ENCODE measurements at places on chromosomes 3 and 15.

DNA sequence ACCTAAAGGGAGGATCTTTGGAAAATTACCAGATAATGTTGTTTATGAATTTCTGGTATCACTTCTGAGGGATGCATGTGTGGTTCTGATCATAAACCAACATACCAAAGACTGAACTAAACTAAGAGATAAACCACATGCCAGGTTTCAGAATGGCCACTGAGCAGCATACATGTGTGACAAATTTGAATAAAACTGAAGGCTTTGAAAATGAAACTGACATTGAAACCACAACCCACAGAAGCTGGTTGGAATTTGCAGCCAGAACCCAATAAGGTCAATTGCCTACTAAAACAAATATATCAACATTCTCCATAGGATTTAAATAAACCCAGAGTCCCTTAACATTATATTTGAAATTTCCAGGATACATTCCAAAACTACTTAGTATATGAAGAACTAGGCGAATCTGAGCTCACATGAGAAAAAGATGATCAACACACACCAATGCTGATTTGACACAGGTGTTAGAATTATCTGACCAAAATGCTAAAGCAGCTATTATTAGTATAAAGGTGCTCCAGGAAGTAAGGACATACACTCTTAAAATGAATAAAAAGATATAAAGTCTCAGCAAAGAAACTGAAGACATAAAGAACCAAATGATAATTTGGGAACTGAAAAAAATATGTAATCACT is 125.0 kb downstream of the ZNF280D start:
- DNase-seq, result no peak

DNA sequence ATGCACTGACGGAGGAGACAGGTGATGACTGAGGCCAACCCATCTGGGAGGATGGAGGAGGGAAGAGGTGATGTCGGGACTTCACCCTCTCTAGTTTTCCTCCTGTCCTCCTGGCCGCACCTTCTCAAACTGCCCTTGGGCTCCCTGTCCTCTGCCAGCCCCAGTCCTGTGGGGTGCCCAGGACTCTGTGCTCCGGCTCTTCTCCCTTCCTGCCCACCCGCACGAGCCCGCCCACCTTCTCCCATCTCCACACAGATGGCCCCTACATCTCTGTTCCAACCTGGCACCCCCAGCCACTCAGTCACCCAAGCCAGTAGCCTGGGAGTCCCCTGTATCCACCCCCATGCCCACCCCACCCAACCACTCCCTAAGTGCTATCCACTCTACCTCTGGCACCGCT is 206.7 kb upstream of the LINGO1 start:
- no peak for DNase-seq

DNA sequence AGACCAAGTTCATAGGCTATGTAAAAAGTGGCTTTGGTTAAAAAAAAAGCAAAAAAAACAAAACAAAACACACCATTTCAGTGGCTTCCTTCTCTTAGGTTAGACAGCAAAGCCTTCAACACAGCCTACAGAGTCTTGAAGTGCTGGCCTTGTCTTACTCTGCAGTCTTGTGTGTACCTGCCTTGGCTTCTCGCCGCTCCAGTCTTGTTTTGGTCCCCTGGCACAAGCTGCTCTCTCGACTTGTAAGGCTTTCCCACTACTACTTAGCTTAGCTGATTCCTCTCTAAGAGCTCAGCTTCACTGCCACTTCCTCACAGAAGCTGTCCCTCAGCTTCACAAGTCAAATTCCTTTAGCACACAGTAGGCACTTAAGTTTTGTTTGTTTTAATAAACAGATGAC is 63.0 kb downstream of the ST3GAL6 start:
- DNase-seq, result no peak

DNA sequence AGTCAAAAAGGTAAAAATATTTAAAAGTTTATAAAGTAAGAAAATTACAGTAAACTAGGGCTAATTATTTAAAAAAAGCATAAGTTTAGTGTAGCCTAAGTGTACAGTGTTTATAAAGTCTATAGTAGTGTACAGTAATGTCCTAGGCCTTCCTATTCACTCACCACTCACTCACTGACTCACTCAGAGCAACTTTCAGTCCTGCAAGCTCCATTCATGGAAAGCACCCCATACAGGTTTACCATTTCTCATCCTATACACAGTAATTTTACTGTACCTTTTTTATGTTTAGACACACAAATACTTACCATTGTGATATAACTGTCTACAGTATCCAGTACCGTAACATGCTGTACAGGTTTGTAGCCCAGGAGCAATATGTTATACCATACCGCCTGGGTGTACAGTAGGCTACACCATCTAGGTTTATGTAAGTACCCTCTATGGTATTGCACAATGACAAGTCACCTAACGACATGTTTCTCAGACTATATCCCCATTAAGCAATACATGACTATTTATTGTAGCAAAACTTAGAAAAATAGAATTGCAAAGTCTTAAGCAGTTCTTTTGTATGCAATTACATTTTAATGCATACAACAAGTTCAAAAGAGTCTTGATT is 19.5 kb downstream of the AVEN start:
- DNase-seq, result no peak

DNA sequence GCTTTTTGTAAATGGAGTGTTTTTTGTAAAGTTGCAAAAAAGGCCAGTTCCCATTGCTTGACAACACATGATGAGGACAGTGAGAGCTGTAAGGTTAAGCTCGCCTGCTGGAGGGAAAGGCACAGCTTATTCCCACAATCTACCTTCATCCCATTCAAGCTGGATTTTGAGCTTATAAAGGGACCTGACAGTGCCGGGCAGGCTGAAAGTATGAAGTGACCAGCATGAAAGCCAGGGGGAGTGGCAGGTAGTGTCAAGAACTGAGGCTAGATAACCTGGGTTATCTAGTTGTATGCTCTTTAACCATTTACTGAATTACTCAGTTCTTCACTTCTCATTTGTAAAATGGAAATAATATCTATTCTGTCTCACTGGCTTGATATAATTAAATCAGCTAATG is 52.3 kb upstream of the KPNA4 start:
- no peak for DNase-seq

DNA sequence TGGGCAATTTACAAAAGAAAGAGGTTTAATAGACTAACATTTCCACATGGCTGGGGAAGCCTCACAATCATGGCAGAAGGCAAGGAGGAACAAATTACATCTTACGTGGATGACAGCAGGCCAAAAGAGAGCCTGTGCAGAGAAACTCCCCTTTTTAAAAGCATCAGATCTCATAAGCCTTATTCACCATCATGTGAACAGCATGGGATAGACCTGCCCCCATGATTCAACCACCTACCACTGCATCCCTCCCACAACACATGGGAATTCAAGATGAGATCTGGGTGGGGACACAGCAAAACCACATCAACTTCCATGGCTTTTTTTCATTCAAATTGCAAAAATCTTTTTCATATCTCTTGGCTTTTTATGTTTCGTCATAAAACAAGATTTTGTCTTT is 67.6 kb upstream of the GADL1 start:
- DNase-seq, result no peak

DNA sequence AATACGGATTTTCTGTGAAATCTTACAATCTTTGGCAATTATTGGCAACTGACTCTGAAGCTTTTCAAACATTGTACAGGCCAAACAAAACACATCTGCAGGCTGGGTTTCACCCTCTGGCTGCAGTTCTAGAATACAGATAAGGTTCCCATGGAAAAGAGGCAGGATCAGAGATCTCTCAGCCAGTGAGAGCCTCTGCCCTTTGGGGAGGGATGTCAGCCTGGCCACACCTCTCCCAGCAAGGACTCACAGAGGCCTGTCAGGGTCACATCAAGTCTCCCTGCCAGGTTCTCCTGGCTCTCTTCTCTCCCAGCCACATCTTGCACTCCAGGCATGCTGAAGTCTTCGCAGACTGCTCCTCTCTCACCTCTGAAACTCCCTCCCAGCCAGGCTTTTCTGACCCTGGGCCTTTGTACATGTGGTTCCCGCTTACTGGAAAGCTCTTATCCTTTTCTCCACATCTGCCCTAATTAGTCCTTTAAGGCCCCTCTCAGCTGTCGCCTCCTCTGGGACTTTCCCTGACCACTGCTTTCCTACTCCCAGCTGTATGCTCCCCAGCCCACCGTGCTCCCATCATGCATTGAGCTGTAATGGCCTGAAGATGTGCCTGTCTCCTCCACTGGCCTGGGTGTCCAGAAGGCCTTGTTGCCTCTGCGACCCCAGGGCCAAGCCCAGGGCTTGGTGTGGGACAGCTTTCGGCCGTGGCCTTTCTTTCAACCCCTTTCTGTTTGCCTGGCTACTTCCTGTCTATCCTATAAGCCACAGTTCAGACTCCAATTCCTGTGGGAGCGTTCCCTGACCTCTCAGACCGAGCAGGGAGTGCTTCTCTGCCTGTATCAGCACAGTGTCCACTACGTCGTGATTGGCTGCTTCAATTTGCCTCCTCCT is 4.3 kb downstream of the RBP1 start:
- DNase-seq, result peak; percentile 83

- no peak for DNase-seq
Observed at GRCh38 chr15:71812966-71813722, 2.8 kb downstream of the NR2E3 start.

GRCh38 chr15:64455961-64456371 is 4.4 kb upstream of the ZNF609 start:
- no peak for DNase-seq

GRCh38 chr3:144692488-144692887 is 720.9 kb downstream of the DIPK2A start:
- no peak for DNase-seq

DNA sequence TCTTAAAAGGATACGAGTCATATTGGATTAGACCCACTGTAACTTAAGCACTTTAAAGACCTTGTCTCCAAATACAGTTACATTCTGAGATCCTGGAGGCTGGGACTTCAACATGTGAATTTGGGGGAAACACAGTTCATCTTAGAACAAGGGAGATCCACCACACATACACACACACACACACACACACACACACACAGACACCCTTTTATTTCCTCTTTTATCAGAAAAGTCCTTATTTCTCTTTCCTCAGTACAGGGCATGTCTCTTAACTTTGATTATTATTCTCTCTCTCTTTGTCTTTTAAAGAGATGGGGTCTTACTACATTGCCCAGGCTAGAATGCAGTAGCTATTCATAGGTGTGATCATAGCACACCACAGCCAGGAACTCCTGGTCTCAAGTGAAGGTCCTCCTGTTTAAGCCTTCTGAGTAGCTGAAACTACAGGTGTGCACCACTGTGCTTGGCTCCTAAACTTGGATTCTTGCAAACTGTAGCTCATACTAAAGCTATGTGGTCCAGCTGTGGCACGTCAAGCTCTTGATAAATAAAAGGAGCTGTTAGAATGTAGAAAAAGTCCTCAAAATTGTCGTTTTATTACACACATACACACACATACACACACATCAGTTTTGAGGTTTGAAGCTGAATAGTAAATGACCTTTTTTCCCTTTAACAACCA is 7.4 kb downstream of the GOLM2 start:
- no peak for DNase-seq

DNA sequence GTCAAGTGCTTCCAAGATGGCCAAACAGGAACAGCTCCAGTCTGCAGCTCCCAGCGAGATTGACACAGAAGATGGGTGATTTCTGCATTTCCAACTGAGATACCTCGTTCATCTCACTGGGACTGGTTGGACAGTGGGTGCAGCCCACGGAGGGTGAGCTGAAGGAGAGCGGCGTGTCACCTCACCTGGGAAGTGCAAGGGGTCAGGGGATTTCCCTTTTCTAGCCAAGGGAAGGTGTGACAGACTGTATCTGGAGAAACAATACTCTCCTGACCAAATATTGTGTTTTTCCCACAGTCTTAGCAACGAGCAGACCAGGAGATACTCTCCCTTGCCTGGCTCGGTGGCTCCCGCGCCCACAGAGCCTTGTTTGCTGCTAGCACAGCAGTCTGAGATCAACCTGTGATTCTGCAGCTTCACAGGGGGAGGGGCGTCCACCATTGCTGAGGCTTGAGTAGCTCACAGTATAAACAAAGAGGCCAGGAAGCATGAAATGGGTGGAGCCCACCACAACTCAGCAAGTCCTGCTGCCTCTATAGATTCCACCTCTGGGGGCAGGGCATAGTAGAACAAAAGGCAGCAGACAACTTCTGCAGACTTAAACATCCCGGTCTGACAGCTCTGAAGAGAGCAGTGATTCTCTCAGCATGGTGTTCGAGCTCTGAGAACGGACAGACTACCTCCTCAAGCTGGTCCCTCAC is 293.5 kb upstream of the SUCLG2 start:
- peak; percentile 73 for DNase-seq

- DNase-seq, result no peak
Observed at GRCh38 chr3:81989274-81989673, 227.8 kb upstream of the GBE1 start.

DNA sequence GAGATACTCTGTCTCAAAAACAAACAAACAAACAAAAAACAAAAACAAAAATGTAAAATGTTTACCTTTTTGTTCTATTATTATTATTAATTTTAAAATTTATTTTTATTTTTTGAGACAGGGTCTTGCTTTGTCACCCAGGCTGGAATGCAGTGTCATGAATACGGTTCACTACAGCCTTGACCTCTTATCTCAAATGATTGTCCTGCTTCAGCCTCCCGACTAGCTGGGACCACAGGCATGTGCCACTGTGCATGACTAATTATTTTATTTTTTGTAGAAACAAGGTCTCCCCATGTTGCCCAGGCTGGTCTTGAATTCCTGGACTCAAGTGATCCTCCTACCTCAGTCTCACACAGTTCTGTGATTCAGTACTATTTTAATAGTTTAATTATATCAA is 5.7 kb upstream of the SLC25A26 start:
- DNase-seq, result no peak

DNA sequence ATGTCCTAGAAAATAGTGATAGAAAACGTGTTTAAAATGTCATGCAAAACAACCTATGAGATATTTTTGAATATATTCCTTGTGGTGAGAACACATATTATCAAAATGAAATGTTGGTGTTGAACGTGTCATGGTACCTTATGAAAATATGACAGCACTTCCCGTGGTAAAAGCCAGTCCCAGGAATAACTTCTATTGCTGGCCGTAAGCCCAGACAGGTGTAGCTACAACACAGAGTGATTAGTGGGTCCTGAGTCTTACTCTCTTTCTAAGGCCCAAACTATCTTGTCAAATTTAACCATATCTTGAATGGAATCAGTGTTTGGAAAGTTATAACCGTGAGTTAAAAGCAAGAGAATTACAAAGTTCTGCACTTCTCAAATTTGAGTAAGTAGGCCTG is 24.1 kb downstream of the RARB start:
- no peak for DNase-seq

GRCh38 chr15:60536951-60537350 is 58.0 kb upstream of the ICE2 start:
- DNase-seq, result no peak

- peak; percentile 7 for DNase-seq
Observed at GRCh38 chr3:43503067-43503728, 118.6 kb downstream of the ANO10 start.

DNA sequence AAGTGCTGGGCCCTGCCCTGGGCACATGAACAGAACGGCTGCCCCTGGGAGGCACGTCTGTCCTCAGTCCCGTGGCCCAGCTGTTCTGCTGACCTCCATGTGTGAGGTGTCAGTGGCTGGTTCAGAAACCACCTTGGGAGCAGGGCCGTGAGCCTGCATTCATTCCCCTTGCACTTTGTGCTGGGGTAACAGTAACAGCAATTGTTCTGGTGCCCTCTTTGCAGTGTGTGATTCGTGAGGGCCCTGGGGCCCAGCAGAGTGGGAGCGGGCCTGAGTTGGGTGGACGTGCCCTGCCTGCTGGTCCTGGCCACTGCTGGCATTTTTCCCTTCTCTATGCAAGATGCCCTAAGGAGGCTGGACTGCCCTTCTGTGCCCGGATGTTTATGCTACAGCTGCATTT is 50.4 kb upstream of the MYZAP start:
- no peak for DNase-seq

Measured in Caki2 (cell line).